ENCODE measurements at places on chromosomes 5 and 9. TPM values are rescaled to one million over a fixed set of nuclear protein-coding genes. Genes with fewer than 3 reads are reported as not detected.
A peak's percentile ranks its signal among the peaks of the same experiment; 100 is the strongest.

FAM78A gene
- polyA plus RNA-seq: 4.7 TPM

EQTN gene
- polyA plus RNA-seq: 0.50 TPM

DIPK1B gene
- 33.2 TPM for polyA plus RNA-seq

CTNND2 gene
- polyA plus RNA-seq: 1.7 TPM

ASS1 gene
- polyA plus RNA-seq: 22.0 TPM

DHX29 gene
- polyA plus RNA-seq: 31.1 TPM

GABRA1 gene
- 0.88 TPM for polyA plus RNA-seq

SPINK7 gene
- polyA plus RNA-seq: 0.33 TPM

ANGPTL2 gene
- 24.1 TPM for polyA plus RNA-seq

PRRX2 gene
- polyA plus RNA-seq: 0.63 TPM

GRCh38 chr9:16331031-16331430, 539.4 kb downstream of the BNC2 start:
- no peak for DNase-seq

DNA sequence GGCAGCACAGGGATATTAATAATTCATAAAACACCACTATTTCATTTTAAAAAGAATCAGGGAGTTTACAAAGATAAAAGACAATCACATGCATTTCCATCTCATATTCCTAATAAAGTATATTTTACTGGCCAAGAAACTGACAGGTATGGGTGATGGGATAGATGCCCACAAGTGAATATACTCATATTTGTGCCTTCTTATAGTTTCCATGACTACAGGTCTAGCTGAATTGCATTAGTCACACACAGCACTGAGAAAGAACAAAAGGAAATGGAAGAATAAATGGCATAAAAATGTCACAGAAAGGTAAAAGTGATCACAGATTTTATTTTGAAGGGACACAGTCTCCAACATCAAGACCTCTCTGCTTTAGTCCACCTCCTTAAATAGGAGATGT, 193.5 kb downstream of the PLK2 start:
- DNase-seq: no peak

- DNase-seq: no peak
Measured at GRCh38 chr5:39891376-39891775, 466.6 kb upstream of the DAB2 start.

DNA sequence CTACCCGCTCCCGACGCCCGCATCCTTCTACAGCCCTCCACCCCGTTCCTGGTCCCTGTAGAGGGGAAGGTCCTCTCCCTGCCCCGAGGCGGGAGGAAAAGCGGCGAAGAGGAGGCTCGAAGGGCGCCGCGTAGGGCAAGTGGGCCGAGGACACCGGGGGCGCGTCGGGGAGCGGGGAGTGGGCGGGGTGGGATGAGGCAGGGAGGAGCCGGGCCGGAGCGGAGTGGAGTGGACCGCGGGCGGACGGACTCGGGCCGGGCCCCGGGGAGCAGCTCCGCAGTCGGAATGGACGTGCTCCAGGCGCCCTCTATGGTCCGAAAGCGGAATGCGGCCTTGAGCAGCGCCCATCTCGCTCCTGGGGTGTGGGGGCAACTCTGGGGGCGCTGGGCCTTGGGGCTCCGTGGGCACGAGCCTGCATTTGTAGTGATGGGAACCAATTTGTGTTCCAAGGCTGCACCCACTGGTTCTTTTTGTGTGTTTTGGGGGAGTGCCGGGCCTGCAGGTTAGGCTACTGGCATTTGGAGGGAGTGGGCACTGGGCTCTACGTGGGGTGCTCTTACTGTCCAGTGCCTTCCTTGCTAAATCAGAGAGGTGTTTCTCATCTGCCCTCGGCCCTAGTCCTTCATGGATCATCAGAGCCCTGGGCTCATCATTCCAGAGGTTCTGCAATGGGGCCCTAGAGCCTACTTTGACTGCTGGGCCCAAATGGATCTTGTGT, 7.3 kb downstream of the IRX1 start:
- DNase-seq: no peak

GRCh38 chr9:2729003-2729402, 11.7 kb downstream of the KCNV2 start:
- DNase-seq: no peak

GRCh38 chr5:173974688-173975239, 14.2 kb upstream of the C5orf47 start:
- no peak for DNase-seq

GRCh38 chr9:82062245-82062644, 73.7 kb downstream of the SPATA31D1 start:
- DNase-seq: no peak

DNA sequence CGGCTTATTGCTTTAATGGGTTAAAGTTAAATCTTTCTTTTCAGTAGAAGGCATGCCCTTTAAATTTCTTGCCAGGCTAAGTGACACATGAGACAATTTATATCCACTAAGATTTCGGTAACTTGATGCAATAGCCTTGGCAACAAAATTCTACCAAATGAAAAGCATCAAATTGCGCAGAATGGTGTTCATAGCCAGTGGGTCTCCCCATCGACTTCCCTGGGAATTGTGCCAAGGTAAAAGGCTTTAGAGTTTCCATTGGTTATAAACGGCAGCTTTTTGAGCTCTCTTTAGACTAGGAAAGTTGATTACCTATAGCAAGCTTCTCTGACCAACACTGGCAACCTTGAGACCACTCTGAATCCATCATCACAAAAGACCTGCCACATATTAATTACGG, 358.4 kb downstream of the ARRDC3 start:
- peak; percentile 55 for DNase-seq

GRCh38 chr5:417301-418161, 25.4 kb upstream of the EXOC3 start:
- no peak for DNase-seq

GRCh38 chr5:113495422-113495841, 7.2 kb upstream of the MCC start:
- no peak for DNase-seq

DNA sequence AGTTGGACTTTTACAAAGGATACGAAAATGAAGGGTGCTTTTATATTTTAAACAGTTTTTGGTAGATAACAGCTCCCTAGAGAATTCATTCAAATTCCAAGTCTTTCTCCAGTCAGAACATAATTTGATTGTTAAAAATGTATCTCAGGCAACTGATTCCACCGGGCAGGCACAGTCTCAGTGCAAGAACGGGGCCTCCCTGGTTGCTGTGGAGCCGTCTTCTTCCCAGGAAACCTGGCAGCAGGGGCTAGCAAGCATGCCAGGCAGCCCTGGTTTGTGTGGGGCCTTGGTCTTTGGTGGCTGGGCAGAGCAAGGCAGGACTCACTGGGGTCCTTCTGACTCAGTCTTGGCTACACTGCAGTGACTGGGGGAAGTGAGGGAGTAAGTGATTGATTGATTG, 143.5 kb downstream of the NXNL2 start:
- no peak for DNase-seq

GRCh38 chr5:71932655-71933338, 174.5 kb upstream of the MAP1B start:
- DNase-seq: no peak

- DNase-seq: no peak
Measured at GRCh38 chr9:21974343-21974721, 19.9 kb downstream of the CDKN2A start.

GRCh38 chr5:14870337-14871213, 1.0 kb downstream of the ANKH start:
- no peak for DNase-seq

DNA sequence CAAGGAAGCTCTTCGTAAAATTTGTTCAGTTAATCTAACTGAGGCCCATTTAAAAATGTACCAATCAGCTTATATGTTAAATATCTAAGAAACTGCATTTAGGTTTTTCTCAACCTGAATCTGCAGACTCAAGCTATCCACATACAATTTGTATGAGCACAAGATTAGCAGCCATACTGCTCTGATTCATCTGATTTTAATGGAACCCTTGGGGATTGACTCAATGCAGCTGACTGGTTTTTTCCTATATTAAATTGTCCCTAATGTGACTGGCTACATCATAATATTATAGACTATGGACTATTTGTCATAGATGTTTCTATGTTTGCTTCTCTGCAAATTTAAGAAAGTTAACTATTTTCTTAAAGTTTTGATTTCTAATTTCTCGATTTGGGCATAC, 451.0 kb upstream of the TUSC1 start:
- no peak for DNase-seq

GRCh38 chr5:72622170-72622760, 115.1 kb upstream of the ZNF366 start:
- no peak for DNase-seq

- no peak for DNase-seq
Measured at GRCh38 chr9:100086097-100086635, 12.6 kb downstream of the ERP44 start.

GRCh38 chr9:1101846-1102641, 51.9 kb downstream of the DMRT2 start:
- no peak for DNase-seq

- DNase-seq: peak; percentile 79
Measured at GRCh38 chr9:124771867-124772679, 962 bp upstream of the NR6A1 start.

- DNase-seq: no peak
Measured at GRCh38 chr9:126336736-126337325, 10.2 kb downstream of the MVB12B start.

DNA sequence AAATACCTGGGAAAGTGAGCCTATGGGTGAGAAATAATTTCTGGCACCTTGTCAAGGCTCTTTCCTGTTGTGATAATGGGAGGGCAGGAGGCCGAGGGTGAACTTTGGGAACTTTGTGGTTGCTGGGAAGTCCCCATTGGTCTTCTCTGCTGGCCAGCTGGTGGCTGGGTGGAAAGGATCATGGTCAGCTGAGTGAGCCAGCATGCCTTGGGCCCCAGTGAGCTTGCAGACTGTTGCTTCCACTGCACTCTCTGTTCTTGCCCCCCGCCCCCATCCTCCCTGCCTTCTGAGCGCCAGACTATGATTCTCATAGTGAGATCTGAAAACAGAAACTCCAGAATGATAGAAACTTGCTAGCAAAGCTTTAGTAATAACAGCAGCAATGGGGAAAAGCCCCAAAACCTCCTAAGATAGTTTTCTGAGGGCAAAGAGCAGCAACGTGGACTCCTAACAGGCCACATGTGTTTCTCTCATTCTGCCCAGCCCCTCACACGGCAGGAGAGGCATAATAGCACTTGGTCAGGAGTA, 139.2 kb upstream of the SMARCA2 start:
- no peak for DNase-seq

- no peak for DNase-seq
Measured at GRCh38 chr5:112555691-112556090, 136.6 kb upstream of the EPB41L4A start.

GRCh38 chr5:90173299-90174030, 236.1 kb downstream of the CETN3 start:
- no peak for DNase-seq

DNA sequence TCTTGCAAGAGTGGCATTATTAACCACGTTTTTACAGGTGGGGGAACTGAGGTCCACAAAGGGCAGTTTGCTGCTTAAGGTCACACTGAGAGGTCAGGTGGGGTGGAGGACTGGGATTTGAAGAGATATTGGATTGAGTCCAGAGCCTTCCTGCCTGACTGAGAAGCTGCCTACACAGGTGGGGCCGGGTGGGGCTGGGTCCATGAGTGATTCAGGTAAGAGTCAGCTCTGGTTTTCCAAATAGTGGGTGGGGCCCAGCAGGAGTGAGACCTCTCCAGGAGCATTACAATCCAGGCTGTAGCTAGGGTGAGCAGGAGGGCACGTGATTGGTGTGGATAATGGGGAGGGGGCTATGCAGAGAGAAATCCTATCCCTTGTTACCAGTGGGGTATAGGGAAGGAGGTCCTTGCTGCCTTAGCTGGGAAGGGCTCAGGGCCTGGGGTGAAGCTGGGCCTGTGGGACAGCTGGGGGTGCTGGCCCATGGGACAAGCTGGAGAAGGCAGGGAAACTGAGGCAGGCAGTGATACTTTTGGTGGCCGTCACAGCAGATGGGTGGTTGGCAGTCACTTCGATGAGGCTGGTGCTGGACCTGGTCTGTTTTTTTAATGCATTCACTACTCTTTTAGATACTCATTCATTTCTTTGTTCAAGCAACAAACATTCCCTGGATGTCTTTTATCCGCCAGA, 2.9 kb upstream of the PTGS1 start:
- DNase-seq: no peak

Measured in right lung (tissue), 10 donors.